ENCODE measurements at places on chromosomes 7 and 10. TPM values are rescaled to one million over a fixed set of nuclear protein-coding genes. Genes with fewer than 3 reads are reported as not detected.

The EBLN1 gene
- total RNA-seq: not detected

The SFRP5 gene
- total RNA-seq: 0.14 TPM

The PTER gene
- 2.5 TPM for total RNA-seq

The PODXL gene
- total RNA-seq: 29.9 TPM

The ASZ1 gene
- total RNA-seq: not detected

The HOXA5 gene
- total RNA-seq: not detected

The OR2A42 gene
- not detected for total RNA-seq

The KIF20B gene
- 6.8 TPM for total RNA-seq

The CCZ1 gene
- 67.7 TPM for total RNA-seq

The TLX1 gene
- not detected for total RNA-seq

The NYAP1 gene
- total RNA-seq: 2.6 TPM

The HBP1 gene
- total RNA-seq: 46.2 TPM

The PROSER2 gene
- 12.1 TPM for total RNA-seq

The TMEM229A gene
- 0.09 TPM for total RNA-seq

The AGR3 gene
- not detected for total RNA-seq

The GALNT17 gene
- 7.8 TPM for total RNA-seq

The CHCHD2 gene
- not detected for total RNA-seq

The HOXA3 gene
- total RNA-seq: not detected

The BICC1 gene
- total RNA-seq: 37.5 TPM

The NPTX2 gene
- total RNA-seq: 2.4 TPM

The CYP2C19 gene
- total RNA-seq: not detected

The MRC1 gene
- 0.05 TPM for total RNA-seq

The SPDYE6 gene
- total RNA-seq: not detected

The SOSTDC1 gene
- total RNA-seq: 0.14 TPM
